Chondrocyte (in vitro differentiated cells): ENCODE measurements at places on chromosomes 16 and 17.

DNA sequence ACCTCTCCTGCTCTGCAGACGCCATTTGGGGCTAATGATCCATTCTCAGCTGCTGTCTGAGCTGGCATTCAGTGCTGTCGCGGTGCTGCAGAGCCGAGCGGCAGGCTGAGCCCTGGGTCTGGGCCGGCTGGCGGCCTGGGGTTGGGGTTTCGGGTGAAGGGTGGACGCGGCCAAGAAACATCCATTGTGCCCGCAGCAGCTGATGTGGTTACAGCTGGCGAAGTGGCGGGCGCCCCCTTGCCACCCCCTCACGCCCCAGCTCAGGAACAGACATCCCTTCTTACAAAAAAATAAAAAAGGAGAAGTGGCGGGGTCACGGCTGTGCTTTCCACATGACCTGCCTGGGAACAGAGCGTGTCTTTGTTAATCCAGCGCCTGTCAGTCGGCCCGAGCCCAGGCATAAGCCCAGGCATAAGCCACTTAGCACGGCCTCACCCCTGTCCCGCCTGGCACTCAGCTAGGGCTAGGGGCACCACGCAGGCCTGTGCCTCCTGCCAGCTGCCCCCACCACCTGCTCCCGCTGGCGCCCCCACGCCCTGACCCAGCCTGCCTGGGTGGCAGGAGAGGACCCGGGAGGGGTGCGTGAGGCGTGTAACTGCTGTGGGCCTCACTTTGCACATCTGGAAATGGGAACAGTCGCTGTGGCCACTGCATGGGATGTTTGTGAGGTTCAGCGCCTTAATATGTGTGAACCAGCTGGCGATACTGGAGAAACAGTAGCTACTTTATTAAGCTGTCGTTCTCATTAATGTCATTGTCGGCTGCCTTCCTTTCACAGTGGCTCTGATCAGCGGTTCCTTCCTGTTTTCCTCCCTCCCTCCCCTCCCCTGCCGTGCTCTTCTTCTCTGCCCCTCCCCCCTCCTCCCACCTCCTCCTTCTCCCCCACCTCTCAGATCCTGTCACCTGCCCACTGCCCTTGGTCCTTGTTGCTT lies 197.7 kb upstream of the CIBAR2 start:
- no peak for DNase-seq

- no peak for DNase-seq
Measured at GRCh38 chr16:64094181-64094965, 1027.5 kb downstream of the CDH11 start.

DNA sequence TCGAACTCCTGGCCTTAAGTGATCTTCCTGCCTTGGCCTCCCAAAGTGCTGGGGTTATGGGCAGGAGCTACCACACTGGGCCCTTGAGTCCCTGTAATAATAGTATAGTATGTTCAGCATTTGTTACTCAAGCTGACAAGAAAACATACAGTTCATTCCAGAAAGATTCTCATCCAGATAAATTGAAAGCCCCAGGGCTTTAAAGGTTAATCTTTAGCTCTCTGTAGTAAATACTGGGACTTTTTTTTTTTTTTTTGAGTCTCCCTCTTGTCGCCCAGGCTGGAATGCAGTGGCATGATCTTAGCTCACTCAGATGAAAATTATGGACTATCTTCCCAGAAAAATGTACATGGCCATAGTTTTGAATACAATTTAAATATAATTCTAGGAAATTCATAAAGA lies 11.0 kb downstream of the BRCA1 start:
- DNase-seq: no peak

- DNase-seq: no peak
Measured at GRCh38 chr17:36188891-36189306, 7.7 kb downstream of the CCL3L1 start.

DNA sequence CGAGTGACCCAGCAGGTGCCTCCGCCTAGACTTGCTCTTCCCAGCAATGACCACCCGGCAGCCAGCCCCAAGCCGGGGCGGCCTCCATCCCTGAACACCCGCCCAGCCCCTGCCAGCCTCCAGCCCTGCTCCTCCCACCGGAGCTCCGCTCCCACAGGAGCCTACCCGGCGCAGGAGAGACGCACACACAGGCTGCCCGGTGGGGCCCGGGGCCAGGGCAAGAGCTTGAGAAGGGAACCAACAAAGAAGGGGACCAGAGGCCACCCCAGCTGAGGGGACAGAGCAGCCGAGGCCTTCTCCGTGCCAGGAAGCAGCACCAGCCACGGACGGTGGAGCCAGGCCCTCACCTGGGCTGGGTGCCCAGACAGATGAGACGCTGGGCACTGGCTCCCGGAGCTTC lies 13.8 kb downstream of the PKD1 start:
- DNase-seq: no peak

GRCh38 chr17:17146786-17147406 lies 59.2 kb downstream of the PLD6 start:
- DNase-seq: no peak

GRCh38 chr17:69415431-69415830 lies 934 bp downstream of the MAP2K6 start:
- no peak for DNase-seq

- DNase-seq: peak; percentile 84
Measured at GRCh38 chr16:75534560-75535205, 1.2 kb downstream of the CHST5 start.

DNA sequence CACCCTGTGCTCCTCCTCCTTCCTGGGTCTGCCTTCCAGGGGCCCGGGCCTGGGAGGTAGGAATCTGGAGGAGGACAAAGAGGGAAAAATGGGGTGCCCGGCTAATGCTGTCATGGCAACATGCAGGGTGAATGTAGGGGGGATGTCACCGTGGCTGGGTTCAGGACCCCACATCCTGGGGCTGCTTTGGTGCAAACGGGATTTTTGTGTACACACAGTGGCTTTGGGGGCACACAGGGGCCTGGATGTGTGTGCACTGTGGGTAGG lies 37.0 kb upstream of the CDC42EP4 start:
- DNase-seq: no peak

DNA sequence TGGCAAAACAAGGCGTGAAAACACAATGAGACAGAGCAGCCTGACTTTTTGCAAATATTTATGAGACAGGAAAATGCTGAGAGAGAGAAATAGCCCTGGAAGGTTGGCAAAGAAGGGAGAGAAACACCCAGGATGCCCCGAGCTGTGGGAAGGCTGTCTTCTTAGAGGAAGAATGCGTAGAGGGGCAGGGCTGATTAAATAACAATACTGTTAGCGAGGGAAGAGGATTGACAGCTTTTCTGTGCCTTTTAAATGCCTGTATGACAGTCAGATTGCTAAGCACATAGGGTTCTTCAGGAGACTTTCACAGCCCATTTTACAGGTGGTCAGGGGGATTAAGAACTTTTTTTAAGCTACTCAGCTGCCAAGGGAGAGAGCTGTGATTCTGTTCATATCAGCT lies 219.2 kb downstream of the SHISA9 start:
- no peak for DNase-seq

DNA sequence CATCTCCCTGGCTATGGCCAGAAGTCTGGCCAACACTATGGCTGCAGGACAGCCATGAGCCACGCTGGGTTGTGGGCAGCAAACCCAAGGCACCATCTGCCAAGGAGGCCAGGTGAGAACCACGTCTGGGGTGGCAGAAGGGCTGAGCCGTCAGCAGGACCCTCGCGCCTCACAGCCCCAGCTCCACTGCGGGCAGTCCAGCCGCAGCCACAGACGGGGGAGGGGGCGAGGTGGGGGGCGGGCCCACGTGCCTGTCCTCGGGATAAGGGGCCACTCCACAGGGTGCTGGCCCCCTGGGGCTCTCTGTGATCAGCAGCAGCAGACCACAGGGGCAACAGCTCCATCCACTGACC lies 6.5 kb upstream of the BAIAP2 start:
- DNase-seq: no peak

- DNase-seq: no peak
Measured at GRCh38 chr16:63714876-63715275, 1407.0 kb downstream of the CDH11 start.

DNA sequence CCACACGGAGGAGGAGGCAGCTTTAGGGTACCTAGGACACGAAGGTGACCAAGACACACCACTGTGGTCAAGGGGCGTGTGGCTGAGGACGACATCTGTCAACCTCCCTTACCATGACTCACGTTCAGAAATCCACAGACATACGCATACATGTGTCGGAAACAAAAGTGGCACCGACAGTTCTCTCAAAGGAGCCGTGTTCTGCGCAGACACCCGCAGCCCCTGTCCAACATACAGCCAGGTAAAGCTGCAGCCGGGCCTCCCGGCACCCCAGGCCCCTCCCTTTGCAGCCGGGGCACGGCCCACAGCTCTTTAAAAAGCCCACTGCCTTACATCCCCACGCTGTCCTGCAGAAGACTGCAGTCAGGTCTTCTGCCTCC lies 40.5 kb upstream of the KLHDC4 start:
- DNase-seq: no peak

DNA sequence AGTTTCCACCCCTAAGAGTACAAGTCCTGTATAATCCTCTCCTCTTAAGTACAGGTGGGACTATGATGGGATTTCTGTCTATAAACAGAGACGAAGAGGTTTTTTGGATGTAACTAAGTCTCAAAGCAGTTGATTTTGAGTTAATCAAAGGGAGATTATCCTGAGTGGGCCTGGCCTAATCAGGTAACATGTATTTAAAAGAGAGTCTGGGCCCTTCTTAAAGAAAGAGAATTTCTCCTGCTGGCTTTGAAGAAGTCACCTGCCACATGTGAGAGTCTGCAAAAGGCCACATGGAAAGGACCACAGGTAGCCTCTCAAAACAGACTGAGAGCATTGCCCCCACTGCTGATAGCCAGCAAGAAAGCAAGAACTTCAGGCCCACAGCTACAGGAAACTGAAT lies 142.3 kb downstream of the IRX5 start:
- no peak for DNase-seq

- no peak for DNase-seq
Measured at GRCh38 chr17:81020767-81021497, 14.0 kb upstream of the BAIAP2 start.

GRCh38 chr17:68133346-68134045 lies 98.0 kb downstream of the KPNA2 start:
- DNase-seq: no peak

- no peak for DNase-seq
Measured at GRCh38 chr17:47879028-47879585, 16.9 kb upstream of the SP2 start.

DNA sequence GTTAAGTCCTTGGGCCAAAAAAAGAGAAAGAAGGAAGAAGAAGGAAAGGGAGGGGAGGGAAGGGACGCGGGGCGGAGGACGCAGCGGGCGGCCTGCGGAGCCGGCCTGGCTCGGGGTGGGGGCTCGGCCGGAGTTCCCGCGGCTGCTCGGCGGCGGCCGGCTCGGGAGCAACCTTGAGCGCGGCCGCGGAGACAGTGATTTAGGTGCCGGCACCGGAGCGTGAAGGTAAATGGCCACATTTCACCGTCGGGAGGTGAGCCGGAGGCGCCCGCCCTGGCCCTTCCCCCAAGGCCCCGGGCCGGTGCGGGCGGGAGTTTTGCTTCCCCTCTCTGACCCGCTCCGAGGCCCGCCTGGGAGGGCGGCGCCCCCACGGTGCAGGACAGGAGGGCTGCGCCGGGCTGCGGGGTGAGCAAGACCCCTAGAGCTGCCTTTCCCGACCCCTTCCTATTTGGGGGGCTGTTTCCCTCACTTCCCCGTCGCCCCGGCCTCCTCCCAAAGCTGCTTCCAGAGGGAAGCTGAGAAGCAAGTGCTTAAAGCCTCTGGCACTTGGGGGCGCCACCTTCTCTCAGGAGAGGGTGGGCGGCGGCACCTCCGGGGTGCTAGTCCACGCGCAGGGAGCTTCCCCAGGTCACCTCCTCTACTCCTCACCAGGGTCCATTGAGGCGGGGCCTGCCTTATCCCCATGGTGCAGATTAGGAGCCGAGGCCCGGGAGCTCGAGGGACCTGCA lies 56.5 kb downstream of the MRM1 start:
- no peak for DNase-seq

DNA sequence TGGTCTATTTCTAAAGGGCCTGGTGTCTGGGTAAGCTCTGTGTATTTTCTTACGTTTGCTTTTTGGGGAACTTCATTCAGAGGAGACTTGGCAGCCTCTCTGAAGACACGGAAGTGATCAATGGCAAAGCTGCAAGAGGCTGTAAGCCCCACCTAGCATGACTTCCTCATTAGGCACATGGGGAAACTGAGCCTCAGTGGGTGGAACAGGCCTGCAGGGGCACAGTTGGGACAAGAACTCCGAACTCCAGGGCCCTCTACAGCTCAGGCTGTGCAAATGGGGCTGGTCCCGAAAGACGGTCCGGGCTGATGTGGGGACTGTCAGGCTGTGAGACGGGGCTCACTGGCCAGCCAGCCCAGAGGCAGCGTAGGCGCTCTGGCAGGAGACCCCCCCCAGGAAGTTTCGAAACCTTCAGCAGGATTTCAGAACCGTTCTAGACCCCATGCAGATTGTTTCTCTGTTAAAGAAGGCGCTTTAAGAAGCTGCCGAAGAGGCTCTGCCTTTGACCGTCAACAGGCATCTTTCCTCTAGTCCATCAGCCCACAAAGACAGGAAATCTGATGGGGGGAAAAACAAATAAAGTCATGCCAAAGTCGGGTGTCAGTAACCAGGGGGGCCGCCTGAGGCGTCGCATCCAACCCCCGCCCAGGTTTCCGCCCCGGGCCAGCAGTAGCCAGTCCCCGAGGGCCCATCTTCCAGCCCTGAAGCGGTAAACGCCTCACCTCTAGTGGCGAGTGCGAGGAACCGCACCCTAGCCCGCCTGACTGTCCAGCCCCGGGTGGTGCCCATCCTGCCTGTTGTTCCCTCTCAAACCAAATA lies 79.8 kb upstream of the TBC1D3K start:
- DNase-seq: no peak

- DNase-seq: peak; percentile 89
Measured at GRCh38 chr16:590188-590814, 435 bp downstream of the RAB40C start.

DNA sequence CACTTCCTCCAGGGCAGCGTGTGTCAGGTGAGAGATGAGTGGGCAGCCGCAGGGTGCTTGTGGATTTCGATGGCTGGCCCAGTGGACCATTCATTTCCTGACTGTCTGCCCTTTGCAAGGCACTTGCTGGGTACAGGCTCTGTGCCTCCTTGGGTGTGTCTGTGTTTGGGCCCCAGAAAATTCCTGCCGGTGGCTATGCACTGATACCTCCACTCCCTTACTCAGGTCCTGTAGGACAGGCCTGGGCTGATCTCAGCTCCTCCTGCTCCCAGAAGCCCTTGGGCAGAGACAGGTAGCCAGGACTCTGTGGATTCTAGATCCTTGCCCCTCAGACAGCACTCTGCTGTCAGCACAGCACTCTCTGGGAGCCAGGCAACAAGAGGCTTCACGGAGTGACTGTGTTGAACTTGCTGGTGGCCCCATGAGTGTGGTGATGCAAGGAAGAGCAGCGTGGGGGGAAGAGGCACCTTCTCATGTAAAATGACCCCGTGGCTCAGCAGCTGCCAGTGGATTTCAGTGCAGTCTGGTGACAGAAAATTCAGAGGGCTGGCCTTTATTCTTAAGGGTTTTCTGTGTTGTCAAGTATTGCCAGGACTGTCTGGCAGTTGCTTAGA lies 29.0 kb downstream of the PGS1 start:
- DNase-seq: no peak

- no peak for DNase-seq
Measured at GRCh38 chr17:45307290-45308015, 9.4 kb downstream of the MAP3K14 start.

DNA sequence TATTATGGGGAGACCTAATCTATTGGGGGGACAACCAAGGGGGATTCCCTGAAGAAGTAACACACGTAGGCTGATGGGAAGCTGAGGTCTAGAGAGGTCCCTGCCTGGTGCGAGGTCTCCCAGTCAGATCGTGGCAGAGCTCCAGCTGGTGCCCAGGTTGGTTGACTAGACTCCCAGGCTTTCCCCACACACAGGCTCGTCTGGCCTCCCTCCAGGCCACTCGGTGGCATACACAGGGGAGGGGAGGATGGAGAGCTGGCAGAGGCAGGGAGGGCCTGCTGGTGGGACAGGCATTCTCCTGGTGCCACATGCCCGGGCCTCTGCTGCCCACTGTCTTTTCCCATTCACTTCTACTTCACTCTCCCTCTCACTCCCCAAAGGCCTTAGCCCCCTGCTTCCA lies 8.5 kb upstream of the SOCS3 start:
- DNase-seq: no peak
